ENCODE measurements at places on chromosomes 1 and 21. TPM values are rescaled to one million over a fixed set of nuclear protein-coding genes. Genes with fewer than 3 reads are reported as not detected.

The CFAP141 gene
- not detected for total RNA-seq

The AMY1C gene
- total RNA-seq = not detected

DNA sequence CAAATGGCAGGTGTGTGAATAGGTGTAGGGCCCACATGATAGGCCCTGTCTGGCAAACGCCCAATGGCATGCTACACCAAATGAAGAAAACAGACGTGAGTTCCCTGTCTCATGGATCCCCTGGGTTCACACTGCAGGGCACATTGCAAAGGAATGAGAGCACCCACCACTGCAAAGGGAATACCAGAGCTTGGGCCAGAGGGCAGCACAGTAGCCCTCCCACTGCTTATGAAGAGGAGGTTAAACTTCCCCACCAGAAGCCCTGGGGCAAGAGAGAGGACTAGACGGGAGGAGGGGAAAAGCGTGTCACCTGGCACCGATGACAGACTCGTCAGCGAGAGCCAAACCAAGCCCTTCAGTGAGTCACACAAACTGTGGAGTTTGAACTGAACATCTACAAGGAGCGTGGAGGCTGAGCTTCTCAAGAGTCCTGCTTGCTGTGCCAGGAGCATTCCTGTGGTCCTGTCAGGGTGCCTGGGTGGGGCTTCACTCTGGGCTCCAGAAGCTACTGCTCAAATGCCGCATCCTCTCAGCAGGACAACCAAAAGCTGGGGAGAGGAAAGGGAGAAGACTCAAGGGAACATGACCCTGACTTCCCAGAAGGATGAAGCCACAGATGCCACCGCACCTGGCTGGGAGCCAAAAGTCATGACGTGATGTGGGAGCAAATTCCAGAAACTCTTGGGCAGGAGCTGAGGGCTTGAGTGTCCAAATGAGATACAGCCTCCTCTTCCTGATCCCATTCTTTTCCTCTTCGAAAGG is 61.1 kb downstream of the TOMM20 start:
- peak; percentile 100 for DNase-seq

DNA sequence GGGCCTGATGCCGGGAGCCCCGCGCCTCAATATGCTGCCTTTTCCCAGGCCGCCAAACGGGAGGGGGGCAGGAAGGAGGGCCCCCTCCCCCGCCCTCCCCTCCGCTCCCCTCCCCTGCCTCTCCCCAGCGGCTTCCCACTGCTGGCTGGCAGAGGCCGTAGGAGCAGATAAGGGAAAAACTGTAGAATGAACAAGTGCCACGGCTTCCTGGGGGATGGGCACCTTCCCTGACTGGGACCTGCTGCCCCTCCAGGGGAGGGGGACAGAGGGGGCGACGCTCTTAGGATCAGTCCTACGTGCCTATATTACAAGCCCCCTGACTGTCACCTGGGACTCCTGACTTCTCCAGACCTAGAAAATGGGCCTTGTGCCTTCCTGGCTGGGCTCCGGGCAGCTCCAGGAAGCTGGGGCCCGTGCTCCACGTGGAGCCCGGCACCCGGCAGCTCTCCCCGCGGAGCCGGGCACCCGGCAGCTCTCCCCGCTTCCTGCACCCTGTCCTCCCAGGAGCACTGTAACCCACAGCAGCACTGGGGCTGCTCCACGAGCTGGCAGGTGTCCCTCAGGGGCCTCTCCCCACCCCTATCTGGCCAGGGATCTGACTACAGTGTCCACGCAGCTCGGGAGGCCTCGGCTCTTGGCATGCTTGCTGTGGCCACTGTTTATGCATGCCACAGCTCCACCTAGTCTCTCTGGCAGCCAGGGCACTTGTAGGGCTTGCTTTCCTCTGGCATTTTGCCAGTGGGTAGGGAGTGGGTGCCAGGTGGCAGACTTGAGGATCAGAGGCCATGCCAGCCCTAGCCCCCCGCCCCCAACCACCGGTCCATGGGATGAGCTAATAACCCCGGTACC is 674 bp upstream of the HES5 start:
- DNase-seq = no peak

GRCh38 chr1:101902199-101902598 is 94.5 kb downstream of the OLFM3 start:
- no peak for DNase-seq

DNA sequence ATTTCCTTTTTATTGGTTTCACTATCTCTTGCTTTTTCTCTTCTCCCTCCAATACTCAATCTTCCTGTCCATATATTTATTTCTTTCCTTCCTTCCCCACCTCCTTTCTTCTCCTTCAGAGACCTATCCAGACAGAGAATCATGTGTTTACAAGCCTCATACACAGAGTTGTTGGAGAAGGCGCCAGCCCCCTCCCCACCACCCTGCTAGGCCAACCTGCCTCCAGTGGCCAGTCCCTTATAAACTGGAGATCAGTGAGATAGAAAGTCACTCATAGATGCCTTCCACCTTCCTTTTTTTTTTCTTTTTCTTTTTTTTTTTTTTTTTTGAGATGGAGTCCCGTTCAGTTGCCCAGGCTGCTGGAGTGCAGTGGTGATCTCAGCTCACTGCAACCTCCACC is 53.3 kb downstream of the CD247 start:
- DNase-seq = no peak

DNA sequence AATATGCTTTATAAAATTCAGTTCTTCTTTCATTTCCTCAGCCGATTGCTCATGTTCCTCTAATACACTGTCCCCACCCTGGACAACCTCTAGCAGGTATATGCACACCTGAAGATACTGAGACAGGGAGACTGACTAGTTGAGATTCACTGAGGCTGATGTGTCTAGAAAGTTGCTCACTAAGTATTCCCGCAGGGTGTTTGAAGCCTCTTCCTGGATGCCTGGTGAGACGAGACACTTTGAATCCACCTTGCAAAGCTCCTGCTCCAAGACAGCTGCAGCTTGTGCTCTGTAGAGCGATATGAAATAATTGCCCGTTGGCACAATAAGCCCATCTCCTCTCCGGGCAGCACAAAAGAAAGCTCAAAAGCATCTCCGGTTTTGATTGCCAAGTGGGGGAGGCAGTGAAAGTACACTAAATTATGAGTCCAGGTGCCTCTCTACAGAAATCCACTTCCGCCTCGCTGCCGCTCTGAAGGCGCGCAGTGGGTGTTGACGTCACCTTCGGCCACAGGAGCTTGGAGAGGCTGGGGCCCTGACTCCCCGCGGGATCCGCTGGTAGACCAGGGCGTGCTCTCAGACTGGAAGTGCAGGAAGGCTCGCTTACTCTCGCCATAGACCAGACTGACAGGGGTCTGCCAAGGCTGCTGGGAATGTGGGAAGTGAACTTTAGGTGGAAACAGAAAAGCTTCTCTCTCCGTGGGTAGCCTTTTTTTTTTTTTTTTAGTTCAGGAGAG is 46.3 kb downstream of the GPA33 start:
- peak; percentile 78 for DNase-seq

GRCh38 chr1:229065613-229066012 is 205.3 kb upstream of the RAB4A start:
- DNase-seq = no peak

DNA sequence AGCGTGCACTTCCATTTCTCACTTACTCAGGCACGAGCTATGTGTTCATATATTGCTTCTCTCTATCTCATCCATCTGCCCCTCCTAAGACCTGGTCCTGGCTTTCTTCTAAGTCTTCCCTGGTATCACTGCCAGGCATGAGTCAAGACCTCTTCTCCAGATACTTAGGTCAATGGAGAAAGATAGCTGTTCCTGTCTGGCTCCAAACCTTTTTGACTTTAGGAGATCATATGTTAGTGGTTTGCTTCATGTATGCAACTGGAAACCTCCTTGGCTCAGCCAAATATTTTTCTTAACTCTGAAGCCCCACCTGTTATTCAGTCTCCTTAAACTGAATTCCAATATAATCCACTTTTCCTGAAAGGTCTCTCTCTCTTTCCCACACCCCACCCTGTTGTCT is 211.6 kb upstream of the PTBP2 start:
- no peak for DNase-seq

GRCh38 chr1:57711326-57711725 is 287.5 kb upstream of the DAB1 start:
- DNase-seq = no peak

GRCh38 chr1:227887697-227888403 is 59.9 kb downstream of the WNT9A start:
- DNase-seq = no peak

- DNase-seq = no peak
Observed at GRCh38 chr21:45380566-45380965, 24.4 kb upstream of the COL18A1 start.

DNA sequence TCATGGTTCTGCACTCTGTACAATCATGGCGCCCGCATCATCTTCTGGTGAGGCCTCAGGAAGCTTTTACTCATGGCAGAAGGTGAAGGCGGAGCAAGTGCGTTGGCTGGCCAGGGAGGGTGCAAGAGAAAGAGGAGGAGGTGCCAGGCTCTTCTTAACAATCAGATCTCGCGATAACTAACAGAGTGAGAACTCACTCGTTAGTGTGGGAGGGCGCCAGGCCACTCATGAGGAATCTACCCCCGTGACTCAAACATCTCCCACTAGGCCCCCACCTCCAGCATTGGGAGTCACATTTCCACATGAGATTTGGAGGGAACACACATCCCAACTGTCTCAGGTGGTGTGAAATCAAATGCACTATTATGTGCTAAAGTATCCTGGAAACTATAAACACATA is 220.2 kb upstream of the CSF3R start:
- no peak for DNase-seq

DNA sequence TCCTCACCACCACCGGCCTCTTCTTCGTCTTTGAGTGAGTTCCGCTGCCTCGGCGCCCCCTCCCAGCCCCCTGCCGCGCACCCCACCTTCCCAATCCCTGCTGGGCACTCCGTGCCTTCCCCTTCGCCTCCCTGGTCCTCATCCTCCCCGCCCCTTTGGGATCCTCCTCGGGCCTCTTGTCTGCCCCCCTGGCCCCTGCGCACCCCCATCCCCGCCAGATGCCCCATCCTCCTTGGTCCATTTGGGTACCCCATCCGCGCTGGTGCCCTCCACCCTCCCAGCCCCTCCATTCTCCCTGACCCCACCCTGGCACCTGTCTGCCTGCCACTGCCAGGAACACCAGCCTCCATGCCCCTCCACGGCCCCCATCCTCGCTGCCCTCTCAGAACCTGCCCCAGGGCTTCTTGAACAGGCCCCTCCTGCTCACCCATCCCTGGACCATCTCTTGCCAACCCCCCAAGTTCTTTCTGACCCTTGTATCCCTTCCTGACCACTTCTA is 667 bp downstream of the ZDHHC18 start:
- no peak for DNase-seq

Measured in A172 (cell line).